Activated effector memory CD4-positive, alpha-beta T cell treated with Interleukin-2 at 50 U/mL for 16 hours (primary cell): ENCODE measurements at places on chromosomes 5 and 9.

- DNase-seq, result no peak
Measured at GRCh38 chr5:124725040-124725434, 21.4 kb downstream of the ZNF608 start.

- no peak for DNase-seq
Measured at GRCh38 chr9:16825331-16825725, 45.1 kb downstream of the BNC2 start.

DNA sequence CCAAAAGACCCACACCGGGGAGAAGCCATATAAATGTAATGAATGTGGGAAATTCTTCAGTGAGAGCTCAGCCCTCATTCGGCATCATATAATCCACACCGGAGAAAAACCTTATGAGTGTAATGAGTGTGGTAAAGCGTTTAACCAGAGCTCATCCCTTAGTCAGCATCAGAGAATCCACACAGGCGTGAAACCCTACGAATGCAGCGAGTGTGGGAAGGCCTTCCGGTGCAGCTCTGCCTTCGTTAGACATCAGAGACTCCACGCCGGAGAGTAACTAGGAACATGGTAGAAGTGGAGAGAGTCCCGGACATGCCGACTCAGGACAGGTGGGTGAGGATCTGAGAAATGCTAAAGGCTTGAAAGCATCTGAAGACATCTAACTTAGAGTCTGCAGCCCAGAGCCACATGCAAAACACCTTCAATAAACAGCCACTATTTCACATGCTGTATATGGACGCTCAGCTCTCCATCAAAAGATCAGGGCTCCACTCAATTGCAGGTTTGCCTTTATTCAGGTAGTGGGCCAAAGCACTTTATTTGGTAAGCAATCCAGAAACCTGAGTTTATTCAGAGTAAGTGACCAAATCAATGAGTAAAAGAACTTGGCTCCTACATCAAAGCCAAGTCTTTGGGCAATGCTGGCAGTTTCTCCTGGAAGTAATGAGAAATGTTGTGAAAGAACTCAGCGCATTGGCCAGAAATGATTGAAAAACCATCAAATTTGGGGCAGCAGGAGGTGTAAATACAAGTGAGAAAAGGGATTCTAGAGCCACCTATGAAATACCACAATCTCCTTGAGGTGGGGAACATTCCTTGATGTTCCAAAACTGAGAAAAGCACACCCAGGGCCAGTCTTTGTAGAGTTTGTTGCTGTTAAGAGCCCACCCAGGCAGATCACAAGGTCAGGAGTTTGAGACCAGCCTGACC, 6.0 kb downstream of the RPL12 start:
- DNase-seq, result no peak

DNA sequence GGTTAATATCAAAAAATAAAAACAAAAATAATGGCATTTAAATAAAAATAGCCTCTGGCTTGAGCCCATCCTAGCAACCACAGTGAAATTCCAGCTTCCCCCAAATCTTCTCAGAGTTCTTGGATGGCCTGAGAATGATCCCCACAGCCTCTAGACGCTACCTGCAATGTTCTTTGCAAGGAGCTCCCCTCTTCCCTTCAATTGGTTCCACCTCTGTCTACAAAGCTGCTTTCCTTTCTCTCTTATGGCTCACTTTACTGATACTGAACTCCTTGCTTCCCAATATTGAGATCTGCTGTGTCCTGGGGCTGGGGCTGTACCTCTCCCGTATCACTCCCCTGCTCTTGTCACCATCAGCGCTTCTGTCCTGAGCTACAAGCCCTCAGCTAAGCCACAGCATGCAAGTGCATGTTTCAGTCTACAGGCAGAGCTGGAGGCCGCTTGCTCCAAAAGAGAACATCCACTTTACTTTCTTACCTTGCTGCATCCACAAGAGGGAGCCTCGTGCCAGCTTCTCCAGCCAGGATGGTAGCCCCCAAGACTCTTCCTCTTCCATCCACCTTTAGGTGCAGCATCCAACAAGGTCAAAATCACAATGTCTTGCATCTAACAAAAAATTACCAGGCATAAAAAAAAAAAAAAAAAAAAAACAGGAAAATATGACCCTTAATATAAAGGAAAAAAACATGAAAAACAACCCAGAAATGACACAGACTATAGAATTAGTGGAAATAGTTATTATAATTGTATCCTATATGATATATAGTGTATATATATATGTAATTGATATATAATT, 57.4 kb upstream of the PRSS3 start:
- DNase-seq, result no peak

- DNase-seq, result no peak
Measured at GRCh38 chr9:107358986-107359385, 75.9 kb downstream of the RAD23B start.

DNA sequence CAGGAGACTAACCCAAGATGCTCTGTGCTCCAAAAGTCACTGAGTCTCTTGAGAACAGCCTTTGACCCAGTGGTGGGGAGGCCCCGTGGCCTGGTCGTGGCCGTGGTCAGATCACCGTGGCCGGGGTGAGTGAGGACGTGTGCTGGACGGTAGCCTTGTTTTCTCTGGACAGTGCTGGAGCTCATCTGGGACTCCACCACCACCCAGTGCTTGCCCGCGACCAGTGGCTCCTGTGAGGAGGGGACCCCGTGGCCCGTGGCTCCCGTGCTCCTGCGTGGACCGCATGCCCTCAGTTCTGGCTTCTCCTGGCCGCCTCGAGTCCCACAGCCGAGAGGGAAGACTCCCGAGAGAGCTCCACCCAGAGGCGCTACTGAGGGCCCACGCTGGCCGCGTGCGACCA, 15.9 kb upstream of the NOTCH1 start:
- DNase-seq, result no peak

DNA sequence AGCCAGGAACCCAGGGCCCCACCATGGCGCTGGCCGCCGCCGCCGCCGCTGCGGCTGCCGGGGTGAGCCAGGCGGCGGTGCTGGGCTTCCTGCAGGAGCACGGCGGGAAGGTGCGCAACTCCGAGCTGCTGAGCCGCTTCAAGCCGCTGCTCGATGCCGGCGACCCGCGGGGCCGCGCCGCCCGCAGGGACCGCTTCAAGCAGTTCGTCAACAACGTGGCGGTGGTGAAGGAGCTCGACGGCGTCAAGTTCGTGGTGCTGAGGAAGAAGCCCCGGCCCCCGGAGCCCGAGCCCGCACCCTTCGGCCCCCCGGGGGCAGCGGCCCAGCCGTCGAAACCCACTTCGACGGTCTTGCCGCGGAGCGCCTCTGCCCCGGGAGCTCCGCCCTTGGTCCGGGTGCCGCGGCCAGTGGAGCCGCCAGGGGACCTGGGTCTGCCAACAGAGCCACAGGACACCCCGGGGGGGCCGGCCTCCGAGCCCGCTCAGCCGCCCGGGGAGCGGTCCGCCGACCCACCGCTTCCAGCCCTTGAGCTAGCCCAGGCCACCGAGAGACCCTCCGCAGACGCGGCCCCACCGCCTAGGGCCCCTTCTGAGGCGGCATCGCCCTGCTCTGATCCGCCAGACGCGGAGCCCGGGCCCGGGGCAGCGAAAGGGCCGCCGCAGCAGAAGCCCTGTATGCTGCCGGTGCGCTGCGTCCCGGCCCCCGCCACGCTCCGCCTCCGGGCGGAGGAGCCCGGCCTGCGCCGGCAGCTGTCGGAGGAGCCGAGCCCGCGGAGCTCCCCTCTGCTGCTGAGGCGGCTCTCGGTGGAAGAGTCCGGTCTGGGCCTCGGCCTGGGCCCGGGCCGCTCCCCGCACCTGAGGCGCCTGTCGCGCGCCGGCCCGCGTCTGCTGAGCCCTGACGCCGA, 749 bp downstream of the SOWAHA start:
- no peak for DNase-seq

DNA sequence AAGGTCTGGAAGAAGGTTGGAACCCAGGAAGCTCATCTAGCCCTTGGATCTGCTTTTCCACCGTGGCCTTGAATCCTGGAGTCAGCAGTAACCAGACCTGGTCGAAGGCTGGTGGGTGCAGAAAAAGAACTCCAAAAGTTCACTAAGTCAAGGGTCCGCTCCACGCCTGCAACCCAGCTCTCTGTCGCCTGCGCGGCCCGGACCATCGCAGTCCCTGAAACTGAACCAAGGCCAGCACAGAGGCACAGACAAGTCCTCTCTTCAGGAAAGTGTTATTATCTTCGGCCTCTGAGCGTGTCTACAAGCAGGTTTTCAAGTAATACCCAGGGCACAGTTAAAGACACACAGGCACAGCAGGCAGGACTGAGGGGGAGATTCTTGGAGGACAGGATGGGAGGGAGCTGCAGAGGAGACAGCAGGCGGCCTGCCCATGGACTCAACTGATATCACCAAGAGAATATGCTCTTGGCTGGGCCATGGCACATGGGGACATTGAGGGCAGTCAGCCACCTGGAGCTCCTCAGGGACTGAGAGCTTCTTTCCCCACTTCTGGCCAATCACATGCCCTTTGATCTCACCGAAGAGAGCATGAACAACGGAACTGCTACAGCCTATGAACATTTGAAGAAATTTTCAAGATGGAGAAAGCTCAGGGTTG, 45.8 kb upstream of the SEMA4D start:
- DNase-seq, result no peak

DNA sequence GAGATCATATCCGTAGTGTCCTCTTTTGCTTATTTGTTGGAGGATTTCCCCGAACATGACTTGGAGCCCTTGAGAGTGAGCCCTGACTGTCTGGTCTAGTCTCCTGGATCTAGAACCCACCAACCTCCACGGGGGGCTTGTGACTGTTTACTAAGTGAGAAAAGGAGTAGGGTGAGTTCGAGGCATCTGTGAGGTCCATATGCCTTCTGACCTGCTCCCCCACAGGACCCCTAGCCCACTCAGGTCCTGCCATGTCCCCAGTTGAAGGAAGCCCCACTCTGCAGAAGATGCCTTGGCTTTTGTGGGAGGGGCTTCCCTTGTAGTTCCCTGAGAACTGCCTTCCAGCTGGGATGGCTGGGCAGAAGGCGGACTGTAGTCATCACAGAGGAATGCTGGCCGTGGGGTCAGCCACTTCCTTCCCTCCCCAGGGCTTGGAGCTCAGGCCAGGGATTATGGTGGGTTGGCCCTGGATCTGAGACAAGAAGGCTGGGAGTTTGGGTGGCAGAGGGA, 7.0 kb upstream of the IRF1 start:
- no peak for DNase-seq

- no peak for DNase-seq
Measured at GRCh38 chr9:784202-784601, 57.3 kb upstream of the DMRT1 start.

- no peak for DNase-seq
Measured at GRCh38 chr5:146644831-146645230, 128.8 kb upstream of the GPR151 start.

- DNase-seq, result no peak
Measured at GRCh38 chr5:138737494-138738265, 15.5 kb upstream of the CTNNA1 start.

DNA sequence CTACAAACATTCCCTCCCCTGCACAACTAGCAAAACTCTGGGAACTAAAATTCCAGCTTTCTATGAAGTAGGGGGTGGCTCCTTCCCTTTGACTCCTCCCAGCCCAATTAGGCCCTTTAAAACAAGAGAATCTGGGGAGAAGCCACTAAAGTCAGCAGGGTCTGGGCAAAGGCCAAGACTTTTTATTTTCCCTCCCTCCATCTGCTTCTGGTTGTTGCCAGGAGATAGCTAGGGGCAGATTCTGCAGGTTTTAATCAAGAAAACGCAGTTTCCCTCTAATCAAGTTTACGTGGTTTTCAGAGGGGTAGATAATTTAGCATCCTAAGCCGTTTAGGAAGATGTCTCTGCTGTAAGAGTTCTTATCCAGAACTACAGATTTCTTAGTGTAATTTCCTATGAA, 114.5 kb upstream of the CDH6 start:
- DNase-seq, result no peak

DNA sequence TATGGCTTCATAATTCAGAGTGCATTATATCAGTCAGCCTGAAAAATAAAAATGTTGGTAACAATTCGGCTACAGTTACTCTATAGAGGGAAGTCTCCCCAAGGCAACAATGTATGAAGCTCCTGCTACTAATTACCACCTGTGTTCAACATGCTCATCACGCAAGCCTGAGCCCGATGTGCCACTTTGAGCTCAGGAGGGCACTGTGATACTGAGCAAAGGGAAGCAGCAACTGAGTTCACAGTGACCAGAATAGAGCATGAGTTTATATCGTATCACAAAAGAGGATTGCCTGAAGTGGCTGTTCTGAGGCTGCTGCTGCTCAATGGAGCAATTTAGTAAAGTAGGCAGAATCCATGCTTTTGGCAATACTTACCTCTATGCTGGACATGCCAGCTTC, 202.0 kb upstream of the HAPLN1 start:
- no peak for DNase-seq
